Activated CD4-positive, alpha-beta T cell treated with anti-CD3 and anti-CD28 coated beads, Interleukin-2, Interleukin-4, amounts not matched to agents 100 ng/mL and 50 ng/mL, durations not matched to agents 16 hours and 8 hours (primary cell): ENCODE measurements at places on chromosomes 11 and 22.

DNA sequence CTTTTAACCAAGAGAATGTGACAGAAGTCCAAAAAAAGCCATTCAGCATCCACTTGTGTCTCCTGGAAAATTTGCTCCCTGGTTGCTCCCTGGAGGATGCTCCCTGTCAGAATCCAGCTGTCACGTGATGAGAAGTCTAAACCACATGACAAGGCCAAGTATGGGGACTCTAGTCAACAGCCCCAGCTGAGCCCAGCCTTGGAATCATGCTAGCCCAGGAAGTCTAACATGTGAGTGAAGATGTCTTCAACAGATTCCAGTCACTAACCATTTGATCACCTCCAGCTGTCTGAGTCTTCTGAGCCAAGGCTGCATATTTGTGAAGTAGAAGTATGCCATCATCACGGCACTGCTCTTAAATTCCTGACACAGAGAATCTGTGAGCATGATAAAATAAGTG is 4.2 kb downstream of the OR56B4 start:
- no peak for DNase-seq

- DNase-seq, result no peak
Observed at GRCh38 chr22:44728761-44729324, 23.5 kb upstream of the ARHGAP8 start.

GRCh38 chr11:123230346-123230745 is 35.3 kb upstream of the CLMP start:
- no peak for DNase-seq

- no peak for DNase-seq
Observed at GRCh38 chr11:58006940-58007339, 16.7 kb upstream of the OR9Q1 start.

DNA sequence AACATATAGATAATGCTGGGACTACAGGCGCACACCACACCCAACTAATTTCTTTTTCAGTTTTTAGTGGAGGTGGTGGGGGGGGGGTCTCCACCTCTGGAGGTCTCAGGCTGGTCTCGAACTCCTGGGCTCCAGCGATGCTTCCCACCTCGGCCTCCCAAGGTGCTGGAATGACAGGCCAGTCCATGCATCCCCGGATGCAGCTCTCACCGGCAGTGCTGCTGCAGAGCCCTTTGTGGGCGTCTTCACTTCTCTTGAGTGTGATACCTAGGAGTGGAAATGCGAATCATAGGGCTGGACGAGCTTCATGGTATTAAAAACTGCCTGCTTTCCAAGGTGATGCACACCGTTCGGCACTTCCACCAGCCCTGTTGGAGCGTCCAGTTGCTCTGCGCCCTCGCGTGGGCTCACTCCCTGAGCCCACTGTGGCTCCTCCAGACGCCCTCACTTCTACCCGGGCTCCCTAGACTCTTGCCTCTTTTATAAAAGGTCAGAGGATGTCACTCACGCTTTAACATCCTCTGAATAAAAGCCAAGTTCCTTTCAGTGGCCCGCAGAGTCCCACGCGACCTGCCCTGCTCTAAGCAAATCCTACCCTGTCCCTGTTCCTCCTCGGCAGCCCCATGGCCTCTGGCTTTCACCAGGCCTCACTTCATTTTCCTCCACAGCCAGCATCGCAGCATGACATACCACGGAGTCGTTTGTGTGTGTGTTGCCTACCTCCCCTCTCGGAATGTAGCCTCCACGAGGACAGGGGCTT is 837 bp upstream of the BID start:
- DNase-seq, result no peak

DNA sequence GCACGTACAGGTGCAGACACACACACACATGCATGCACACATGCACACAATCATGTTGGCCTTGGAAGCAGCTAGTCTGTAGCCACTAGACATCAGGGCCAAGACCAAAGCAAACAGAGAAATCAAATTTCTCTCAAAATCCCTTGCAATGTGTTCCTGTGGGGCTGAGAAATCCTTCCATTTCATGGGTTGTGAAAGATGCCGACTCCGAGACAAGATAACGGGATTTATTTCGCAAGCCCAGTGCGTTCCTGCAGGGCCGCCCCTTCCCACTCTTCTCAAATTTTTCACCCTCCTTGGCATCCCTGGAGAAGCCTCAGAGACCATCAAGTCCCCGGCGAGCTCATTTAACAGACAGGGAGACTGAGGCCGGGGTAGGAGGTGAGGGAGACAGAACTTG is 366.7 kb downstream of the MN1 start:
- no peak for DNase-seq

DNA sequence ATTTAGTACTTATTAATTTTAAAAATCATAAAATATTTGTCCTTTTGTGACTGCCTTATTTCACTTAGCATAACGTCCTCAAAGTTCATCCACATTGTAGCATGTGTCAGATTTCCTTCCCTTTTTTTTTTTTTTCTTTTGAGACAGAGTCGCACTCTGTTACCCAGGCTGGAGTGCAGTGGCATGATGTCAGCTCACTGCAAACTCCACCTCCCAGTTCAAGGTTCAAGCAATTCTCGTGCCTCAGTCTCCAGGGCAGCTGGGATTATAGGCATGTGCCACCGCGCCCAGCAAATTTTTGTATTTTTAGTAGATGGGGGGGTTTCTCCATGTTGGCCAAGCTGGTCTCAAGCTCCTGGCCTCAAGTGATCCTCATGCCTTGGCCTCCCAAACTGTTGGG is 10.6 kb downstream of the RAB6A start:
- DNase-seq, result no peak

- DNase-seq, result no peak
Observed at GRCh38 chr11:19614370-19614940, 98.2 kb upstream of the NAV2 start.

GRCh38 chr11:6297831-6298230 is 22.5 kb downstream of the CAVIN3 start:
- no peak for DNase-seq

DNA sequence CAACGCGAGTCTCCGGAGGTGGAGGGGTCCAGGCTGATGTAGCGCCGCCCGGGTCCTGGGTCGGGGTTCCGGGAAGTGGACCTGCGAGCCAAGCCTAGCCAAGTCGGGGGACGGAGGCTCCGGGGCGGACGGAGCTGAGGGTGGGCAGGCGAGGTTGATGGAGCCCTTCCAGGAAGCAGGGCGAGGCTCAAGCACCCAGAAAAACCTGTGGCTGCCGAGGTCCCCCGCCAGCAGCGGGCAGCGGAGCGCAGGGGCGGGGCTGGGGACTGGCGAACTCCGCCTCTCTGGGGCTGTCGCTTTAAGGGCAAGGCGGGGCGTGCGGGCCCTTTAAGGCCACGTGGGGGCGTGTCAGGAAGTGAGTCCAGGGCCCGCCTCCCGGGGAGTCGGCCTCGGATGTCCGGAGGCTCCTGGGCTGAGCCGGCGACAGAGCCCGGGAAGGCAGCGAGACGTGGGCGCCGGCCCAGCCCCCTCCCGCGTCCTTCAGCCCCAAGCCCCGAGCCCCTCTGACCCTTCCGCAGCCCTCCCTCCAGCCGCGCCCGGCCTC is at the start of gene SLC35C1:
SLC35C1 (plus strand) TSS at position 389 of the 544 bp plus-strand sequence. CDS start 653 bp downstream, outside the sequence.
- DNase-seq, result peak; percentile 97

DNA sequence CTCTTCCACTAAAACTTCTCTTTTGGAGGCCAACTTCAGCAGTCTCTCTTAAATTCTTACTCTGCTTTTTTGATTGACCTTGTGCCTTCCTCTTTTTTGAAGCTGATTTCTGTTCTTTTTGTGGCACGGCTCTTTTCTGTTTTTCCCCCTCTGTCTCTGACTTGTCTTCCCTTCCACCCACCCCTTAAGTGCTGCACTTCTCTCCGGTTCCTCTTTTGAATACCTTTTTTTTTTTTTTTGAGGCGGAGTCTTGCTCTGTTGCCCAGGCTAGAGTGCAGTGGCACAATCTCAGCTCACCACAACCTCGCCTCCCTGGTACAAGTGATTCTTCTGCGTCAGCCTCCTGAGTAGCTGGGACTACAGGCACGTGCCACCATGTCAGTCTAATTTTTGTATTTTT is 211.9 kb downstream of the BLID start:
- DNase-seq, result no peak

DNA sequence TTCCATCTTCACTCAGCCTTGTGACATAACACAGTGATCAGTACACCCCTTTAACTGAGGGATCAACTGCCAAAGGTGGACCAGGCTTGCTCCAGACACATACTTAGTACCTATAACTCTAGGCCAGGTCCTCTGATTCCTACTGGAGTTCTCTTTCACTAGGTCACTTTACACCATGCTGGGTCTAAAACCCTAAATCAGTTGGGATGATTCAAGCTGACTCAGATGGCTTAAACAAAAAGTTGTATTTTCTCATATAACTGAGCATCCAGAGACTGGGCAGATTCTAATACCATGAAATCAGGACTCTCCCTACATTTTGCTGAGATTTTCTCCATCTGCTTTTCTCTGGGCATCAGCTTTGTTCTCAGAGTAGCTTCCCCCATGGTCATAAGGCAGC is 26.0 kb upstream of the FLI1 start:
- no peak for DNase-seq

GRCh38 chr11:19372381-19372780 is 131.6 kb upstream of the E2F8 start:
- no peak for DNase-seq

- DNase-seq, result no peak
Observed at GRCh38 chr11:68302256-68302655, 10.1 kb upstream of the LRP5 start.

DNA sequence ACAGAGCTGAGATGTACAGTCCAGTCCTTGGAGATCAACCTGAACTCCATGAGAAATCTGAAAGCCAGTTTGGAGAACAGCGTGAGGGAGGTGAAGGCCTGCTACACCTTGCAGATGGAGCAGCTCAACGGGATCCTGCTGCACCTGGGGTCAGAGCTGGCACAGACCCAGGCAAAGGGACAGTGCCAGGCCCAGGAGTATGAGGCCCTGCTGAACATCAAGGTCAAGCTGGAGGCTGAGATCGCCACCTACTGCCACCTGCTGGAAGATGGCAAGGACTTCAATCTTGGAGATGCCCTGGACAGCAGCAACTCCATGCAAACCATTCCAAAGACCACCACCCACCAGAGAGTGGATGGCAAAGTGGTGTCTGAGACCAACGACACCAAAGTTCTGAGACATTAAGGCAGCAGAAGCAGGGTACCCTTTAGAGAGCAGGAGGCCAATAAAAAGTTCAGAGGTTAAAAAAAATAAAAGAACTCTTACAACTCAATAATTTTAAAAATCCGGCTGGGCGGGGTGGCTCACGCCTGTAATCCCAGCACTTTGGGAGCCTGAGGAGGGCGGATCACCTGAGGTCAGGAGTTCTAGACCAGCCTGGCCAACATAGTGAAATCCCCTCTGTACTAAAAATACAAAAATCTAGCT is 69.9 kb upstream of the RTL6 start:
- peak; percentile 42 for DNase-seq

- no peak for DNase-seq
Observed at GRCh38 chr22:45843031-45843430, 133.9 kb downstream of the WNT7B start.

- DNase-seq, result peak; percentile 97
Observed at GRCh38 chr22:43187171-43188099, 501 bp upstream of the TTLL12 start.

DNA sequence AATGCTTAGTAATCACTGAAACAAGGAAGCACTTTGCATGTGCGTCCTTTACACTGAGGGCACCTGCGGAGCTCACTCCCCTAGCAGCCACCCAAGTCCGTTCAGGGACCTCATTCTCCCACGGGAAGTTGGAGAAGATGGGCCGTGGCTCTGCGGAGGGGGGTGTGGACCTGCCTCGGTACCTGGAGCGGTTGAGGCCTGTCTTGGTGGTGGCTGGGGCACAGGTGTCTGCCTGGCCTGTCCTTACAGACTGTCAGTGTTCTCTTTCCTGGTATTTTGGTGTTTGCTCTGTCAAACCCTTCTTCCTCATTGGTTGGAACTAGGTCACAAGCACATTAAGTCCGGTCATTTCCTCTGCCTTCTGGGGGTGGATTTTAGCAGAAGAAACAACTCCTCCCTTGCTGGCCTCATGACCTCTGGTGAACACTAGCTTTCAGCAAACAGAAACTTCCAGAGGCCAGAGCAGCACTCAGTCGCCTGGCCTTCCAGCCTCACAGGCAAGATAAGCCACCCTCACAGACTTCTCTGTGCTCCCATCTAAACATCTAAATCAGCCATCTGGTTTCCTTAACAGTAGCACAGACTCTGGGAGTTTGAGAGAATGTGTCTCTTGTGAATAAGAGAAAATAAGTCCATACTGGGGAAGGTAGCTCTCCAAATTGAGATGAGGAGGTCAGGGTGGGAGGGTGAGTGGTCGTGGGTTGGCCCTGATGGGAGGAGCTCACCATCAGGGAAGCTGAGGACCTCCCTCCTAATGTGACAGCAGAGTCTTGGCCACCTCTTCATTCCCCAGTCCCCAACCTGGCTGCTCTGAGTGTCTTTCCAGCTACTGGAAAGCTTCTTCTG is 8.6 kb downstream of the SNAP29 start:
- DNase-seq, result no peak

- DNase-seq, result no peak
Observed at GRCh38 chr22:48301421-48301820, 1526.3 kb downstream of the BRD1 start.

DNA sequence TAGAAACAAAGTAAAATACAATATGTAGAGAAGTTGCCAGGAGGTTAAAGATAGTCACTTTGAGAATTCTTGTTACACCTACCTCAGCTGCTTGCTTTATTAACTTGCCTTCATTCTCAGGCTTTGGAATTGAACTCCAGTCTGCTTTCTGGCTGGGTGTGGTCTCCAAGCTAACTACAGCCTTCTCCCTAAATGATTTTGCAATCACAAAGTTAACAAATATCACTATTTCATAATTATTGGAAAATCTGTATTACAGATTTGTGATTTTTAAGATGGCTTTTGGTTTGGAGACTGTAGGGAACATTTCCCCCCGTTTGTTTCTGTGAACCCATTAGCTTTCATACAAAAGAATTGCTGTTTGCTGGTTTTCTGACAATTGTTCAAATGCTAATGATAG is 2.2 kb downstream of the PLAAT5 start:
- DNase-seq, result no peak

DNA sequence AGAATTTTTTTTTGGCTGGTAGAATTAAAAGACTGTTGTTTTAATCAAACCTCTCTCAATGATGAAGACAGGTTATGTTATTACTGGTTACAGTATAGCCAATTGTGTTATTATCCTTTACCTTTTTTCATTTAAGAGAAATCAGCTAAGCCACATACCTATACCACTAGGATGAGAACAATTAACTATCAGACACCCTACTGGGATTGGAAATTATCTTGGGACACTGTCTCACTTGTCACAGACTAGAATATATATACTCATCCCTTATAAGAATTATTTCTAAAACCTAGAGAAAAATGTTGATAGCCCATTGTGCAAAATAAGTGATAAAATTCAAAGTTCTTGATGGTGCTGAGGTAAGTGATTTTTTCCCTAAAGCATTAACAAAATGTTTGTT is at the start of gene OR5AS1:
OR5AS1 (plus strand) TSS at position 301 of the 400 bp plus-strand sequence. CDS start 2,765 bp downstream, outside the sequence.
- DNase-seq, result no peak

GRCh38 chr11:12287374-12288211 is 89.8 kb upstream of the PARVA start:
- no peak for DNase-seq

DNA sequence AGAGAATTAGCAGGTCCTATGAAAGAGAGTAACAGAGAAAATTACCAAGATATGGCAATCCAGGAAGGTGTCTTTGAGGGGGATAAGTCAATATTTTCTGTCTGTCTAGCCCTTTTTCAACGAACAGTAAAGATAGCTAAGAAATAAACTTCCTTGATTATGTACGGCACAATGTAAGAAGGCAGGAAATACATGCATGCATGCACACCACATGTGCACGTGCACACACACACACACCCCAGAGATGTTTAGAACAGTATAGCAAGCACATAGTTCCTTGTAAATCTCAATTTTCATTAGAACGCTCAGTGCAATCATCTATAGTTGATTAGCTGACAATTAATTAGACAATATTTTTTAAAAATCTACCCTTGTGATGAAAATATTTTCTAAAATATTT is 74.7 kb downstream of the MPPED2 start:
- no peak for DNase-seq

- no peak for DNase-seq
Observed at GRCh38 chr22:27146866-27147633, 489.7 kb downstream of the MIAT start.
